Head of caudate nucleus (tissue), 42 donors: ENCODE measurements at places on chromosomes 16 and 17.
A peak's percentile ranks its signal among the peaks of the same experiment; 100 is the strongest.

DNA sequence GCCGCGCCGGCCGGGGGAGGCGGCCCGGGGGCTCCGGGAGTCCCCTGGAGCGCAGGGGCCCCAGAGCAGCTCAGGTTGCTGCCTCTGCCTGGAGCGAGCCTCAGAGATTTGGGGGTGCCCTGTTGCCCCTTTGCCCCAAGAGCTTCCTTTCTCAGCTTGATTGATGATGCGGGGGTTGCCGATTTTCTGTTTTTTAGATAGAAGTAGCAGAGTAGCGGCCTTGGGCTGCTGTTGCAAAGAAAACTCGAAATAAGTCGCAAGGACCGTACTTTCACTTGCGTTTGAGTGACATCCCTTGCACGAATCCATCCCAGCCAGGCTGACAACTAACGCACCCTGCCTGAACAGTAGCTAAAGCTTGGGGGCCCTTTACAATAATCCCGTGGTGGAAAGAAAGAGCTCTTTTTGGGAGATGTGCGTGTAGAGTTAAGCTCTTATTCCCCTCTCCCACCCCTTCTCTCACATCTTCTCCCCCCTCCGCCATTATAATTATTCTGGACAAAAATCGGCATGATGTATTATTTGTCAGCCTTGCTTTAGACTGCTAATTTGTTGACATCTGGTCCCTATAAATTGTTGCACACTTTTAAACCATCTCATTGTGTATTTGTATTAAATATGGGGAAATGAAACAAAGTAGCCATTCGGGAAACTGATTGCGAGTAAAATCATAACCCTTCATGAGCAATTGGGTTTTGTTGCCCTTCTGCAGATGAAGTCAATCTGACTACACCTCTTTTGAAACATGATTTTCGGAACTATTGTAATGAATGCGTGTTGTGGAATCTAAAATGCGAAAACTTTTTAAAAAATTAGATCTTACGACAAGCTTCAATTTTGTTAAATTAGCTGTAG lies 873 bp downstream of the USP10 start:
- DNase-seq: peak; percentile 52

GRCh38 chr16:11162586-11163268 lies 93.3 kb downstream of the SOCS1 start:
- DNase-seq: no peak

DNA sequence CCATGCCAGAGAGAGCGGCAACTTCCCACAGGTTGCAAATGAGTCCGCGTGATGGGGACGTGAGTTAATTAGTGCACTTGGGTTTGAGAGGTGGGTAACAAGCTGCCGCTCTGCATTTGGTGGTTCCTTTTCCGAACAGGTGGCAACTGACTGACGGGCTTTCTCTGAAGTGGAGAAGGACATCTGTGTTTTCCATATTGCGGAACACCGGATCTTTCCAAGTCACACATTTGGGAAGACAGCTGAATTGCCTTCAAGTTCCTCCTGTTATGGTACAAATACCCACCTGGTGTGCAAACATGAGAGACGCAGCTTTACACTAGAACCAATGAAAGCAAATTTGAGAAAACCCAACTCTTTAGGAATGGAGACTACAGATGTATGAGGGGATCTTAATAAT lies 451.3 kb upstream of the ZFHX3 start:
- no peak for DNase-seq

- no peak for DNase-seq
Observed at GRCh38 chr16:49336581-49336980, 37.0 kb upstream of the C16orf78 start.

GRCh38 chr17:67566656-67567055 lies 151.1 kb upstream of the NOL11 start:
- DNase-seq: no peak

DNA sequence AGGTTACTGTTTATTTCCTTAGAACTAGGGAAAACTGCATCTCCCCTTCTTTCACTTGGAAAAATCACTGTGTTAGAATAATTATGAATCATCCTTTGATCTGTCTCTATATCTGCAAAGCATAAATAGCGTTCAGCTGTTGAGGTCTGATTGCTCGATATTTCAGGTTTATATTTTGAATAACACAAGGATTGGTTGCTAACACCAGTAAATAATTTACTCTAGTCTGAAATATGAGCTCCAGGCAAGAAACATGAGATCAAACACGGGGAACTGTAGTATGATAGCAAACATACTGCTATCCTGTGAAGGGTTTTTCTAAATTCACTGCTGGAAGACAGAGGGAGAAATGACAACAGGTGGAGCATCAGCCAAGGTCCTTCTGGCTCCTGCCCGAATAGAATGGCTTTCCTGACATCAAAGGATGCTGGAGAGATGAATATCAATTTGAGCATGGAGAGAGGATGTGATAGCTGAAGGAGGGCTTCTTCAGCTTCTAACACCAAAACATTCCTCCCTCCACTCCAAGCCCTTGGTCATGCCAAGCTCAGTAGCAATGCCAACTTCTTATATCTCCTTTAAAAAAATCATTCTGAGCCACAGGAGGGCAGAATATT lies 450.3 kb downstream of the SHISA9 start:
- no peak for DNase-seq

- DNase-seq: no peak
Observed at GRCh38 chr17:60155815-60156214, 6.0 kb downstream of the CA4 start.

- DNase-seq: no peak
Observed at GRCh38 chr17:60087882-60088669, 9.4 kb upstream of the HEATR6 start.

GRCh38 chr17:73526952-73527351 lies 117.3 kb downstream of the SDK2 start:
- no peak for DNase-seq

GRCh38 chr17:32570081-32570396 lies 83.2 kb downstream of the CDK5R1 start:
- DNase-seq: no peak

DNA sequence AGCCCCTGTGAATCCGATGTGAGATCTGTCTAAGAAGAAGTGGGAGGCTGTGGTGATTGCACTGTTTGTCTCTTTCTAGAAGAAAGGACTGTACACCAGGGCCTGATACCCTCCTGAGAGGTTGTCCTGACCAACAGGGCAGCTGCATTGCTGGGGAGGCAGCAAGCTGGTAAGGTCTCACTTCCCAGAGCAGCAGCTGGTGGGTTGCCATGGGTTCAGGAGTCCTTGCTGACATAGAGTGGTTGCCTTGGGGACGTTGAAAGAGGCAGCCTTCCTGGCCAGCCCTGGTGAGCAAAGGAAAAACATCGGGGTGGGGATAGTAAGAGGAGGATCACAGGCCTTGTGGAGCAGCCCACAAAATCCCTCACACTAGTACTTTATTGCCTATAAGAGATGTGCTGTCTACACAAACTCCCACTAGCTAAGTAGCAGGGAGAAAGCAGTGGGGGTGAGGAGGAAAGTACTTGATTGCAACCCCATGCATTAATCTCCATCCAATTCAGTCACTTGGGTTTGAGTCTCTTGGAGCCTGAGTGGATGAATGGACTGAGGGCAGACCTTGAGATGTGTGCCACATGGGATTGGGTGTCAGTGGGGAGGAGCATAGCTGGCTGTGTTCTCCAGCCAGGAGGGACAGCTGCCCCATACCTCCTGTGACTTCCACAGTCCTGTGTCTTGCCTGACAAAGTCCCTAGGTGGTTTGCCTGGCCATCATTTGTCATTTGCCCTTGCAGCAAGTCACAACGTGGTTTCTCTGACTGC lies 143.8 kb upstream of the RPL38 start:
- no peak for DNase-seq

DNA sequence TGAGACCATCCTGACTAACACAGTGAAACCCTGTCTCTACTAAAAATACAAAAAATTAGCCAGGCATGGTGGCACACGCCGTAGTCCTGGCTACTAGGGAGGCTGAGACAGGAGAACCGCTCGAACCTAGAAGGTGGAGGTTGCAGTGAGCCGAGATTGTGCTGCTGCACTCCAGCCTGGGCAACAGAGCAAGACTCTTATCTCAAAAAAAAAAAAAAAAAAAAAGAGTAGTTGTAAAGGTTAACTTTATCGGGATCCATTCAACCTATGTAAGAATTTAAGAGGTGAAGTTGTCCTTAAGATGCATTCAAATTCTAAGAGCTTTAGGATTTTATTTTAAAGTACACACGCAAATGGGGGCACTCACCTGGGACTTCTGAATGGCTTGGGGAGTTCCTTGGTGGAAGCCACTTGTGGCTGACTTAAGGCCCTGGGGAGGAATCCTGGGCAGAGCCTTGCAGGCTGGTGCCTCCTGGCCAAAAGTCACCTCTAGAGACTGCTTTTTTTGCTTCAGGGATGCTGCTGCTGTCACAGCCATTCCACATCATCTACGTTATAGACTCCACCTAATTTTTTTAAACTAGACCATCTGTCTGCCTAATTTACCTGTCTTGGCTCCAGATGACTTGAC lies 3.3 kb downstream of the CTCF start:
- no peak for DNase-seq

- no peak for DNase-seq
Observed at GRCh38 chr17:8275421-8276290, 12.8 kb upstream of the RANGRF start.

- peak; percentile 54 for DNase-seq
Observed at GRCh38 chr16:78437352-78437968, 338.0 kb downstream of the WWOX start.

DNA sequence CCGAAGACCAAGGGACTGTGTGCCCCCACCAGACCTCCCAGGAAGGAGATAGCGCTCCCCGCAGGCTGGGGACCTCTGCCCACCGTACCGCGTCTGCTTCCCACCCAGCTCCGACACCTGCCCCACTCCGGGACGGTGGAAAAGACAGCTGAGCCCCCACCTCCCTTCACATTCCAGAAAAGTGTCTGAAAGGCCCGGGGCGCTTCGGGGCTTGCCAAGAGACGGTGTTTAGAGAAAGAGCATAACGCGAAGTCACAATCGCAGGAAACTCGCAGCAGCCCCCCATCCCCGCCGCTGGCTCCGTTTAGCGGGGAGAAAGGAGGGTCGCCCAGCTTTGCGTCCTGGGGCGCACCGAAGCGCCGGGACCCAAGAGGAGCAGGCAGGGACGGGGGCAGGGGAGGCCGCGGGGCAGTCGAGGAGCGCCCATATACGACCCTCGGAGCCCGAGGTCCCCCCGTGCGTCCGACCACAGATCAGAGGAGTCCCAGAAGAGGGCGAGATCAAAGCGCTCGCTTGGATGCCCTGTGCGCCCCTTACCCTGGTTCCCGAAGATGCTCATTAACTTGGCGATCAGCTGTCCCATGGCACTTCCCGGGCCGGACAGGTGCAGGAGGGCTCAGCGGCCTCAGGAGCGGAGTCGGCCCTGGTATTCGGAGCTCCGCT lies 652 bp downstream of the ARL5C start:
- no peak for DNase-seq

DNA sequence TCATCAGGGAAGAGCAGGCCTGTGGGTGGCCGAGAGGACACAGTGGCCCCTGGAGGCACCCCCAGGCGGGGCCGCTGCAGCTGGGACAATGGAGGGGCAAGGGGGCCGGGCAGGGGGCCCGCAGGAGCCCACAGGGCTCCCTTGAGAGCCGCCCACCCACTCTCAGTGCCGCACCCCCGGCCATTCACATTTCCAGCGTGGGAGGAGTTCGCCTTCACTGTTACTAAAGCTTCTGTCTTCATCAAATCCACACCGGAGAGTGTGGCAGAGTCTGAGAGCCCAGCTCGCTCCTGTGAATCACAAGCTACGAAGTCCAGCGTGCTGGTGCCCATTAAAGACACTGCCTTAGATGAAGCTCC lies 20.9 kb upstream of the PVALEF start:
- DNase-seq: no peak

- peak; percentile 65 for DNase-seq
Observed at GRCh38 chr16:86483-86952, 8.5 kb downstream of the MPG start.

DNA sequence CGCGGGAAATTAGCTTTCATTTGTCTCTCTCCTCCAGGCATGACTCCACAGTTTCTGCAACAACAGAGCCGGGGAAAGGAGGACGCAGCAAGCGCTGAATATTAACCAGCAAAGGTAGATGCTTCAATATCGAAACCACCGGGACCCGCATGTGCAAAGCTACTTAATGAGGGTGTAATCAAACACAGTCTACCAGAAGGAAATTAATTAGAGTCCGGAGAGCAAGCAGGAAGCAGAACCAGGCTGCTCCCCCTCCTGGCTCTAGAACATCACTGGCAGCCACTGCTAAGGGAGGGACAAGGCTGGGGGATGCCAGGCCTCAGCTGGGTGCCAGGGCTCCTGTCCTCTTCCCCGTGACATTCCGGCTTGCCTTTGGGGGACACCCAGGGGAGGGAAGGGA lies 21.7 kb downstream of the LRRC75A start:
- peak; percentile 55 for DNase-seq

GRCh38 chr17:8753976-8754440 lies 4.3 kb downstream of the SPDYE4 start:
- DNase-seq: no peak

- no peak for DNase-seq
Observed at GRCh38 chr16:53822936-53823529, 119.1 kb downstream of the FTO start.

DNA sequence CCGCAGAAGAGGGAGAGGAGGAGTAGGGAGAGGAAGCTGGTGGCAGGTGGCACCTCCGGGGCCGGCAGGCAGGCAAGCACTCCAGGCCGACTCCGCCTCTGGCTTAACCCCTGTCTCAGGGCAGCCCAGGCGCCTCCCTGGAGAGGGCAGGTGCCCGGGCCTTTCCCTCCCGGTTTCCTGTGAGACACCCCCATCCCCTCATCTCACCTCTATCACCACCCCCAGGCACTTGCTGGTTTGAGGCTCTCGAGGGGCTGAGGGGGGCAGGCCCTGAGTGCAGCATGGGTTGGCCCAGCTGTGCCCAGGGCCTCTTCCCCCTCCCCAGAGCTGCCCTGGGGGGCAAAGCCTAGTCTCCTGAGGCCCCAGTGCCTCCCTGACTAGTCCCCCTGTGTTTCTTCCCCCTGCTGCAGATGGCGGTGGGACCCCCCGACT lies 6.0 kb downstream of the DOC2A start:
- DNase-seq: no peak

DNA sequence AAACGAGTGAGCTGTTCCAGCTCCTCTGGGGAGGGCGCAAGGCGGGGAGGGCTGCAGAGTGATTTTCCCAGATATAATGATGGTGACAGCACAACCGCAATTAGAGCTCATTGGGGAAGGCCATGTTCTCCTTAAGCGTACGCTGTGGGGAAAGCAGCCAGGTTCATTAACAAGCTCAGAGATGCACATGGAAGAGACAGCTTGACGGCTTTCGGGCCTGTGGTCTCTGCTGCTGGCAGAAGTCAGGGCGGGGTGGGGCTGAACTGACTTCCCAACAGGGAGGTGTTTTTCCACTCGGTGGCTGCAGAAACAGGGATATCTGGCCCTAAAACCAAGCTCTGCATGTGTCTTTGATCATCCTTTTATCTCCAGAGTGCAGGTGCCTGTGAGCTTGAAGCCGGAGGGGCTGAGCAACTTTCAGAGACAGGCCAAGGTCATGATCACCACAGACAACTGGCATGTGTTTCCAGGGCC lies 24.0 kb upstream of the CACNG1 start:
- peak; percentile 37 for DNase-seq

DNA sequence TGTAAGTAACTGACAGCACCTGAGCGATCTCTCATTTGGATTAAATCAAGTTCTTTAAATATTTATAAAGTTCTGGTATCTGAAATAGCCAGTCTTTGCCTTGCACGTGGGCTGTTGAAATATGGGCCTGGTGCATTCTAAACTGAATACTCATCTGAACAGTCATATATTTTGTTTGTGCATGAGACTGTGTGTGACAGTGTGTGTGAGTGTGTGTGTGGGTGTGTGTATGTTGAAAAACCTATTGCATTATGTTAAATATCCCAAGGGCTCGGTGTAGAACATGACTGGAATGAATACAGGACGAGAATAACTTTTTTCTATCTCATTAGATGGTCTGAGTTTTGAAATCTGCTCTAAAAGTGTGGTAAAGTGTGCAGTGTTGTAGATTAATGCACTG lies 82.4 kb upstream of the TOX3 start:
- no peak for DNase-seq

- DNase-seq: no peak
Observed at GRCh38 chr16:6019490-6019991, 921.9 kb upstream of the EEF2KMT start.
